Liver (tissue), 10 donors: ENCODE measurements at places on chromosomes 16 and 17. TPM values are rescaled to one million over a fixed set of nuclear protein-coding genes. Genes with fewer than 3 reads are reported as not detected.
A peak's percentile ranks its signal among the peaks of the same experiment; 100 is the strongest.

DNA sequence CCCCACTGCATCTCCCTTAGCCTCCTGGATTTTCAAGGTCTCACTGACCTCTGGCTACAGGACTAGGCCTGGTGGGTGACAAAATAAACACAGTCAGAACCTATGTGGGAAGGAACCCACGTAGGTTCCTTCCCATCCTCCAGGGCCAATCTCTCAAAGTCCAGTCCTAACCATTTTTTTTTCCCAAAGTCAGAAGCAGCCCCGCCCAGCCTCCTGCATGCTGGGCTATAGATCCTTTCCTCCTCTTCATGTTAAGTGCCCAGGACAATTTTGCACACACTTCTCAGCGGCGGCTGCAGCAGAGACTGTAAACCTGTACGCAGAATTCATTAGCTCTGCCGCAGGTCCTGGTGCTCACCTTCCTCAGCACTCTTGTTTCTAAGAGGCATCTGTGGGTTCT is 285.8 kb downstream of the NPIPA8 start:
- no peaks in the 10 kb centered on the region for H3K36me3 ChIP-seq
- no peak for DNase-seq
- H3K27me3 ChIP-seq, result no peaks in the 10 kb centered on the region
- no peaks in the 10 kb centered on the region for H3K4me1 ChIP-seq
- H3K27ac ChIP-seq, result no peak overlapping the region
- no peak overlapping the region for H3K4me3 ChIP-seq

HOXB7 gene
- 0.31 TPM for polyA plus RNA-seq

PALB2 gene
- polyA plus RNA-seq, result 5.0 TPM

KATNB1 gene
- polyA plus RNA-seq, result 7.4 TPM

GRCh38 chr16:72367851-72368250 is 195.9 kb upstream of the PMFBP1 start:
- H3K27me3 ChIP-seq, result no peaks in the 10 kb centered on the region
- no peaks in the 10 kb centered on the region for H3K36me3 ChIP-seq
- H3K4me1 ChIP-seq, result no peaks in the 10 kb centered on the region
- H3K27ac ChIP-seq, result no peak overlapping the region
- no peak overlapping the region for H3K4me3 ChIP-seq

GRCh38 chr16:9351841-9352434 is 260.5 kb downstream of the HAPSTR1 start:
- H3K36me3 ChIP-seq, result no peaks in the 10 kb centered on the region
- no peak overlapping the region for H3K27ac ChIP-seq
- no peaks in the 10 kb centered on the region for H3K27me3 ChIP-seq
- H3K4me3 ChIP-seq, result no peak overlapping the region
- H3K4me1 ChIP-seq, result no peaks in the 10 kb centered on the region
- no peak for DNase-seq

DNA sequence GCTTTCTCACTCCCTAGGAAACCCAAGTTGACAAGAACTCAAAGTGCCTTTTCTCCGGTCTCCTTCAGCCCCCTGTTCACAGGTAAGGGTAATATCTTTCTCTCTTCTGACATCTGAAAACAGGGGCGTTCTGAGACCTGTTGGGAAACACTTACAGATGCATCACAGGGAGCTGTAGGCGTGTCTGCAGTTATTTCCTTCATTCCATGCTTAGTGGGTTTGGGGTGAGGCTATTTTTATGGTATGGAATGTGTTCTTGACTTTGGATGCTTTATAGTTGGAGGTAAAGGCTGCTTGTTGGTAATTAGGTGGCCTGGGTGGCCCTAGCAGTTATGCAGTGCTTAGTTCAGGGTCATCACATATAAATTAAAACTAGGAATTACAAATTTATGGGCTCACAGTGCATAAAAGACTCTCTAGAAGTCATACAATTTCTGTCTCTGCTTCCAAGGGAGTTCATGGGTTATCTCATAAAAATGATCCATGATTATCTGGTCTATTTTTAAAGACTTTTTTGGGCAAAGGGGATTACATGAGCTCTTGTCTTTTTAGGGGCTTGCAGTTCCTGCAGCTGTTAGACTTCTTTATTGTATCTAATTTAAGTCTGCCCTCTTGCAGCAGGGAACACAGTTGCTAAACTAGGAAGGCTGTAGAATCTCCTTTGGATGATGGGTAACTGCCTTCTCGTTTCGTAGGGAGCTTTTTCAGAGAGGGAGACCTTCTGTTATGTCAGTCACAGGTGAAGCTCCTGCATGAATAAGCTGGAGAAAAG is 10.2 kb downstream of the SOCS7 start:
- no peaks in the 10 kb centered on the region for H3K27me3 ChIP-seq
- peaks cover 21% of the 10 kb centered on the region for H3K4me1 ChIP-seq
- no peak overlapping the region for H3K27ac ChIP-seq
- H3K36me3 ChIP-seq, result peaks cover 10% of the 10 kb centered on the region

CCNF gene
- 0.88 TPM for polyA plus RNA-seq

DNA sequence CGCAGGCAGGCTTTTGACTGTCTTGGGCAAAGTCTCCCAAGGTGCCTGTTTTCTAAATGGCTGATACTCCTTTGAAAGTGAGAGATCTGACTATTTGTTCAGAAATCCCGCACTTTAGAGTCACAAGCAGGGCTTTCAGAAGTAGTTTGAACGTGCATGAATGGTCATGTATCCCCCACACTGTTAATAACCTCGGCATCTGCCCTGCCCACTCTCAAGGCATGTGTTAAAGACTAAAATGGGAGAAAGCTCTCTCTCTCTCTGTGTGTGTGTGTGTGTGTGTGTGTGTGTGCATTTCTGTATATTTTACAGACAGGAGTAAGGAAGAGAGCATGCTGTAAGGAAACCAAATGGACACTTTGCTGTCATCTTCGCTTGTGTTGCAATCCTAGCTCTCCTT is 163.7 kb downstream of the MAF start:
- no peak for DNase-seq

DNA sequence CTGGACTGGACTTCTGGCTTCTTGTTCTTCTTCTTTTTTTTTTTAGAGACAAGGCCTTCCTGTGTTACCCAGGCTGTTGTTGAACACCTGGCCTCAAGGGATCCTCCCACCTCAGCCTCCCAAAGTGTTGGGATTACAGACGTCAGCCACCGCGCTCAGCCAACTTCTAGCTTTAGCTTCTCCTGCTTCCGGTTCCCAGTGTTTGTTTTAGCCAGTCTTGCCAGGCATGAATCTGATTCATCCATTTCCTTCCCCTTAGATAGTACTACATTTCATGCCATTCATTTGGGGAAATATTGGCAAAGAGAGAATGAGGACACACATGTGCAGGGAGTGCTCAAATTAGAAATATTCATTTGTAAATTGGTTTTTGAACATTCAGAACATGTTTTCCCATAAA is 12.1 kb upstream of the NDUFAB1 start:
- DNase-seq, result no peak
- no peak overlapping the region for H3K4me3 ChIP-seq
- no peak overlapping the region for H3K27ac ChIP-seq
- H3K4me1 ChIP-seq, result no peaks in the 10 kb centered on the region
- H3K36me3 ChIP-seq, result peaks cover 7% of the 10 kb centered on the region

GRCh38 chr16:89829630-89830437 is 1.6 kb downstream of the SPIRE2 start:
- H3K4me1 ChIP-seq, result peaks cover 17% of the 10 kb centered on the region
- H3K36me3 ChIP-seq, result no peaks in the 10 kb centered on the region
- DNase-seq, result no peak
- no peaks in the 10 kb centered on the region for H3K27me3 ChIP-seq

CORO1A gene
- polyA plus RNA-seq, result 6.0 TPM

GRCh38 chr16:11024333-11025053 is 80.1 kb downstream of the CLEC16A start:
- peaks cover 35% of the 10 kb centered on the region for H3K36me3 ChIP-seq
- no peak for DNase-seq
- no peaks in the 10 kb centered on the region for H3K4me1 ChIP-seq
- H3K27me3 ChIP-seq, result no peaks in the 10 kb centered on the region
- H3K4me3 ChIP-seq, result no peak overlapping the region

HSD17B1 gene
- polyA plus RNA-seq, result 1.8 TPM

SRL gene
- 0.22 TPM for polyA plus RNA-seq

GRCh38 chr17:6254036-6254435 is 180.9 kb downstream of the AIPL1 start:
- H3K4me3 ChIP-seq, result no peak overlapping the region
- no peaks in the 10 kb centered on the region for H3K4me1 ChIP-seq
- no peaks in the 10 kb centered on the region for H3K36me3 ChIP-seq
- H3K27ac ChIP-seq, result no peak overlapping the region
- no peak for DNase-seq
- no peaks in the 10 kb centered on the region for H3K27me3 ChIP-seq

GRCh38 chr16:53285236-53285635 is 149.0 kb upstream of the RBL2 start:
- H3K27me3 ChIP-seq, result no peaks in the 10 kb centered on the region
- H3K4me1 ChIP-seq, result peaks cover 2% of the 10 kb centered on the region
- H3K36me3 ChIP-seq, result peaks cover 47% of the 10 kb centered on the region
- no peak for DNase-seq
- no peak overlapping the region for H3K27ac ChIP-seq

- no peak for DNase-seq
- H3K4me1 ChIP-seq, result no peaks in the 10 kb centered on the region
- H3K36me3 ChIP-seq, result no peaks in the 10 kb centered on the region
Measured at GRCh38 chr17:69900101-69900500, 174.9 kb upstream of the KCNJ16 start.

DNA sequence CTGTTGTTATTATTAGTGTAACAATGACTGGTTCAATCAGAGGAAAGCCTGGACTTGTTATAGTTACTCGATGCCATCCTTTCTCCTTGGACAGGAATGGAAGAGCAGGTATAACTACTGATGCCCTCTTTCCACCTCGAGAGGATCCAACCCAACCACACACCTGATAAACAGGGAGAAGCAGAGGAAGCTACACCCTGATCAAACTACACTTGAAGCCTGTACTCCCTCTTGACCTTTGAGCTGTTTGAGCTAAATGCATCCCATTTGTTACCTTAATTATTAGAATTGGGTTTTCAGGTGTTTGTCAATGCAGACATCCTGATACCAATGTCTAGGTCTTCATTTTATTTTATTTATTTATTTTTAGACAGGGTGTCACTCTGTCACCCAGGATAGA is 23.7 kb upstream of the HLF start:
- no peak for DNase-seq
- H3K27ac ChIP-seq, result no peak overlapping the region
- H3K36me3 ChIP-seq, result no peaks in the 10 kb centered on the region
- H3K4me3 ChIP-seq, result no peak overlapping the region
- H3K27me3 ChIP-seq, result no peaks in the 10 kb centered on the region

GRCh38 chr17:8801135-8801840 is 2.1 kb upstream of the MFSD6L start:
- H3K27me3 ChIP-seq, result peaks cover 4% of the 10 kb centered on the region
- no peaks in the 10 kb centered on the region for H3K4me1 ChIP-seq
- no peak overlapping the region for H3K4me3 ChIP-seq
- no peak for DNase-seq
- no peak overlapping the region for H3K27ac ChIP-seq

- peaks cover 8% of the 10 kb centered on the region for H3K4me1 ChIP-seq
- no peaks in the 10 kb centered on the region for H3K36me3 ChIP-seq
- H3K27me3 ChIP-seq, result no peaks in the 10 kb centered on the region
- no peak overlapping the region for H3K4me3 ChIP-seq
Measured at GRCh38 chr17:80000981-80001775, 34.5 kb downstream of the TBC1D16 start.

- no peaks in the 10 kb centered on the region for H3K36me3 ChIP-seq
- H3K4me3 ChIP-seq, result no peak overlapping the region
- no peaks in the 10 kb centered on the region for H3K27me3 ChIP-seq
- no peak overlapping the region for H3K27ac ChIP-seq
- no peaks in the 10 kb centered on the region for H3K4me1 ChIP-seq
Measured at GRCh38 chr16:54453871-54454270, 167.3 kb upstream of the IRX3 start.

DNA sequence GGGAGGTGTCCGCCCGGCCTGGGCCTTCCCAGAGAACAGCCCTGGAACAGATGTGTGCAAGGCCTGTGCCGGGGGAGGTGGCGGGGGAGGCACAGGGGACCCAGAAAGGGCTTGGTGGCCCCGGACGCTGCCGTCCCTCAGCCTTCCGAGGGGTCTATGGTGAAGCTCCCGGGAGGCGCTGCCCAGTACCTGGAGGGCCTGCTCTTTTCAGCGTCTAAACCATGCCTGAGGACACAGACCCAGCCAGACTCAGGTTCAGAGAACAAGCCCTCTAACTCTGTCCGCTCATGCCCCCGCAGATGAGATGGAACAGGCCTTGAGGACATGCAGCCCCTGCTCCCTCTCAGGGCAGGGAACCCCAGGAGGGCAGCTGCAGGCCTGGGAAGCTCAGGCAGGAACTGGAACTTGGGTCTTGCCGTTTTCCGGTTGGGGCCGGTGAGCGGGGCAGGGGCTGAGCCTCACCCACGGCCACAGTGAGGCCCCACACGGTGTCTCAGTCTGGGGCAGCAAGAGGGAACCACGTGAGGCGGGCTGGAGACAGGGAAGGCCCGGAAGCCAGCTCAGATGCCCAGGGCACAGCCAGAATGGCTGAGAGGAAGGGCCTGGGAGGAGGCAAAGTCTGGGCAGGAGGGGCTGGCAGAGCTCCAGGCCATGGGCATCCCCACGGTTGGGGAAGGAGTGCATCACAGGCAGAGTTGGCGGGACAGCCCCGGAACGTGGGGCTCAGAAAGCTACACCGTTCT is 12.5 kb downstream of the SLC16A3 start:
- peaks cover 27% of the 10 kb centered on the region for H3K36me3 ChIP-seq
- peak overlapping the region; percentile 88 for H3K27ac ChIP-seq
- H3K27me3 ChIP-seq, result no peaks in the 10 kb centered on the region

- no peaks in the 10 kb centered on the region for H3K27me3 ChIP-seq
- DNase-seq, result no peak
- no peak overlapping the region for H3K27ac ChIP-seq
- H3K36me3 ChIP-seq, result no peaks in the 10 kb centered on the region
Measured at GRCh38 chr17:73022694-73023093, 69.8 kb downstream of the SLC39A11 start.

- no peaks in the 10 kb centered on the region for H3K27me3 ChIP-seq
- H3K4me3 ChIP-seq, result no peak overlapping the region
- no peaks in the 10 kb centered on the region for H3K36me3 ChIP-seq
- no peak overlapping the region for H3K27ac ChIP-seq
- DNase-seq, result no peak
- peaks cover 9% of the 10 kb centered on the region for H3K4me1 ChIP-seq
Measured at GRCh38 chr16:15461376-15461775, 27.0 kb downstream of the BMERB1 start.

DNA sequence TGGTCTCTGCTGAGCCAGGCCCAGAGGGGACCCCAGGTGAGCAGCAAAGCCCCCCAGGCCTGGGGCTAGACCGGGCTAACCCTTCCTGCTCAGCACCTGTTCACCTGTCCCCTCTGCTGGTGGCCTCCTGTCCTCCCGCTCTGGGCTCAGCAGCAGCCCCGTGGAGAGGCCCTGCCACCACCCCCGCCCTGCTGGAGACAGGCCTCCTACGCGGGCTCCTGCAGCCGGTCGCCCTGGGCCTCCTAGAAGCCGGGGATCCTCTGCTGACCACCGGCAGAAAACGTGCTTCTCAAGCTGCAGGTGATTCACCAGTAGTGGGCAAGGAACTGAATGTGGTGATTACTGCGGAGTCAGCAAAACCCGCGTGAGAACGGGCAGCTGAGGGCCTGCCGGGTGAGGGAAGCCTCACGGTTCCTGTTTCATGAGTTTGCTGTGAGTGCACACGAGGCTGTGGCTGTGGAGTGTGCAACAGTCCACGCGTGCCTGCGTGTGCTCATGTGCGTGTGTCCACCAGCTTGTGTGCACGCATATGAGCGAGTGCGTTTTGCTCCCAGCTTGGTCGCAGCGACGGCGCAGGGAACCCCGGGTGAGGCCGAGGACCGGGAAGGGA is 792 bp downstream of the SECTM1 start:
- no peaks in the 10 kb centered on the region for H3K27me3 ChIP-seq
- no peak overlapping the region for H3K4me3 ChIP-seq
- H3K27ac ChIP-seq, result peak overlapping the region; percentile 11
- no peaks in the 10 kb centered on the region for H3K36me3 ChIP-seq
- DNase-seq, result no peak
- peaks cover 8% of the 10 kb centered on the region for H3K4me1 ChIP-seq

- DNase-seq, result no peak
- no peak overlapping the region for H3K4me3 ChIP-seq
- no peaks in the 10 kb centered on the region for H3K4me1 ChIP-seq
Measured at GRCh38 chr16:15542734-15543347, 100.1 kb downstream of the MARF1 start.
